Stimulated activated naive CD8-positive, alpha-beta T cell treated with anti-CD3 and anti-CD28 coated beads, Interleukin-15, amount 100 ng/mL, for 72 hours (primary cell): ENCODE measurements at places on chromosomes 3 and 15.

DNA sequence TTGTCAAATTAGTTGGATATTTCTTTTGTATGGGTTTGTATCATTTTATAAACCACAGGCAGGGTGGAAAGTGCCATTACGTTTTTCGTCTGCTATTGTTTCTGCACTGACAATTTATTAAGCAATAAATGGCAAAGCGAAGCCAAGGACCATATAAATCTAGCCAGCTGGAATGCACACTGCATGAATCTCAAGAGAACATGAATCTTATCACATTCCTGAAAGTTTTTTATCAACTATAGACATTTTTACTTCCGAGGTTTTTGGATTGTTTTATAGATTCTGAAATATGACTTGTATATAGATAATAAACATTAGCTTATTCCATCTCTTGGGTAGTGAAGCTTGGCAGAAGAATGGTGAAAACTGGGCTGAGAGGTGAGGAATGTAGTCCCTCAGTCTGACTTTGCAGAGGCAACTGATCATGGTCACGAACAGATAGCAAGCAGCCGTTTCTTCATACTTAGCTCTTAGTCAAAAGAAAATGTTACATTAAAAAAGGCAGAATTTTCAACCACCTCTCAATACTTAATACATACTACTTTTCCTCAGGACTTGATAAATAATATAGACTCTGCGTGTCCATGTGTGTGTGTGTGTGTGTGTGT lies 102.7 kb downstream of the OSBPL10 start:
- no peak for DNase-seq

GRCh38 chr15:83665480-83665879 lies 11.6 kb downstream of the ADAMTSL3 start:
- no peak for DNase-seq

GRCh38 chr15:50138391-50138790 lies 19.4 kb upstream of the ATP8B4 start:
- DNase-seq = no peak

DNA sequence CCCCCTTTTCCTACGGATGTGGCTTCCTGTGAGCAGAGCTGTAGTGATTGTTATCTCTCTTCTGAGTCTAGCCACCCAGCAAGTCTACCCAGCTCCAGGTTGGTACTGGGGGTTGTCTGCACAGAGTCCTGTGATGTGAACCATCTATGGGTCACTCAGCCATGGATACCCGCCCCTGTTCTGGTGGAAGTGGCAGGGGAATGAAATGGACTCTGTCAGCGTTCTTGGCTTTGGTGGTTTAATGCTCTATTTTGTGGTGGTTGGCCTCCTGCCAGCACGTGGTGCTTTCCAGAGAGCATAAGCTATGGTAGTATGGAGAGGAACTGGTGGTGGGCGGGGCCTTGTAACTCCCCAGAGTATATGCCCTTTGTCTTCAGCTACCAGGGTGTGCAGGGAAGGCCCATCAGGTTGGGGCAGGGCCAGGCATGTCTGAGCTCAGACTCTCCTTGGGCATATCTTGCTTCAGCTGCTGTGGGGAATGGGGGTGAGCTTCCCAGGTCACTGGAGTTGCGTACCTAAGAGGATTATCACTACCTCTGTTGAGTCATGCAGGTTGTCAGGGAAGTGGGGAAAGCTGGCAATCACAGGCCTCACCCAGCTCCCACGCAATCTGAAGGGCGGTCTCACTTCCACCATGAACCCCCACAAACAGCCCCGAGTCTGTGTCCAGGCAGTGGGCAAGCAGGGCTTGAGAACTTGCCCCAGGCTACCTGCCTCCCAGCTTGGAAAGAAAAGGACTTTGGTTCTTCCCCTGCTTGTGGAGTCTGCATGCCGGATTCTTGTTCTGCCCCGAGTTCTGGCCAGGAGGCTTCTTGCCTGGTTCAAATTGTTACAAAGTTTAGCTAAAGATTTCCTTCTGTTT lies 9.0 kb upstream of the ADGRG7 start:
- no peak for DNase-seq

DNA sequence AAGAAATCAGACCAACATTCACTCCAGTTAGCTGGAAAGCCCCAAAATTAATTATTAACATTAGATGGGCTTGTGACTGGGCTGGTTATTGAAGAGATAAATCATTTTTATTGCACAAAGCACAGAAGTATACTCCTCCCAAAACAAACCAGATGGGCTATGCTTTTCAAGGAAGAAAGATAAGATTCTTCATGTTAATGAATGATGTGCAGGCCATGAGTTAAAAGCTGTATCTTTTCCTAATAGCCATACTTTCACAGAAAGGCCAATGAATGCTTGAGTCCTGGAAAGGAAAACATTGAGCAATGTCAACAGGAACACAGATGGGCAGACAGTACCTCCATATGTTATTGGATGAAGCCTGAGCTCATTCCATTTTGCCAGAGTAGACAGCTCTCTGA lies 55.4 kb downstream of the OCA2 start:
- DNase-seq = no peak

DNA sequence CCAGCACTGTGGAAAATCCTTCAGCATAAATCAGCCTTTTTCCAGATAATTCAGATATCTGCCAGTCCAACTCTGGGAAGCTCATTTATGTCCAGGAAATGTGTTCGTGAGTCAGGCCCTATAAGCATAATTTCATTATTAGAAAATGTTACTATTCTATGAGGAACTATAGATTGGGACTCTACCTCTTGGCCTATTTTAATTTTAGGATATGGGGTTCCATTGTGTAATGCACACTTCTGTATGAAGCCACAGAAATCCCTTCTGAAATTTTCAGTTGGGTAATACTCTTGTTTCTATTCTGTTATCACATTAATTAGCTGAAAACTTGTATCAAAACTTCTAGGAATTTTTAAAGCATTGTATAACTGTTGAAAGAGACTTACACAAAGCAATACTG lies 43.9 kb upstream of the IL12A start:
- no peak for DNase-seq

DNA sequence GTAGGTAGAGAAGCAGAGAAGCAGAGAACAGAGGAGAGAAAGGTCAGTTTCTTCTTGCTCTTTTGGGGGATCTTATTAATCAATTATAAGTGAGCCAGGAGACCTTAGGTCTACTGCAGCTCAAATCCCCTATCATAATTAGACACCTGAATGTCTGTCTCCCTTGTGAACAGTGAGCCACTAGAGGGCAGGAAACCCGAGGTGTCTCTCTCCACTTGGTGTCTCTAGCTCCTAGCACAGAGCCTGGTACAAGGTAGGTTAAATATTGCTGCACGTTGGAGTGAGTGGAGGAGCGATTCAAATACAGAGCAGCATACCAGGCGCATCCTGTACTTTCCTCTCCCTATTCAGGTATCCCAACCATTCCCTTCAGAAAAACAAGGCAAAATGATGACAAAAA lies 2.0 kb upstream of the ST8SIA2 start:
- peak; percentile 30 for DNase-seq

- DNase-seq = no peak
Measured at GRCh38 chr15:45228931-45229330, 23.1 kb upstream of the SLC28A2 start.

DNA sequence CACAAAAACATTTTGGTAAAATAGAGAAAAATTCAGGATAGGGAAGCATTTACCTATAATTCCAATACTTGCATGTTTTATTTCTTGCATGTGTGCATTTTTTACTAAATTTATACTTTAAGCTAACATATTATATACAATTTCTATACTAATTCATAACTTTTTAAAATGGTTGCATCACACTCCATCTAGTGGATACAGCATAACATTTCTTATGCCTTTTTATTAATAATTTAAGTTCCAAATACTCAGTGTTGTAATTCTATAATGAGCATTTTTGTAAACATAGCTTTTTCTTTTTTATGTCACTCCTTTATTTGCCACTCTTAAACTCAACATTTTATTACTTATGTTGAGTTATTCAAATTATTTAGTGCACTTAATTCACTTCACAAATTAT lies 477.7 kb downstream of the ZBBX start:
- DNase-seq = no peak

GRCh38 chr15:57589281-57589680 lies 2.4 kb upstream of the MYZAP start:
- DNase-seq = no peak

DNA sequence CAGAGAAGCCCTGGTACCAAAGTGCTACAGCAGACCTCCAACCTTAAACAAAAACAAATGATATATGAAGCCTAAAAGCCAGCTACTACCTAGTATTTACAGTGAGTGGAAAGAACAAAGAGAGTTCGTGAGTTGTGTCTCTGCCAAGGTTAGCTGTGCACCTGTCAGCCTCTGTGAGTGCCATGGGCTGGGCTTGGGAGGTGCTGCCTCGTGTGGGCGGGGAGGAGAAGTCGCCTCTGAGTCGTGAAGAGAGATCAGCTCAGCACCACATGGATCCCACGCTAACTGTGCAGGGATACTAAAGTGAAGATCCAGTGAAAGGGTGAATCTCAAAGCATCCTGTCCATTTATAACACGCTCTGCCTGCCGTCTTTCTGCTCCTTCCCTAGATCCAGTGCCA lies 101.9 kb downstream of the CHDH start:
- no peak for DNase-seq

- no peak for DNase-seq
Measured at GRCh38 chr3:126212620-126213378, 32.4 kb upstream of the ALDH1L1 start.

- DNase-seq = peak; percentile 53
Measured at GRCh38 chr3:187739094-187739560, 6.1 kb downstream of the BCL6 start.

DNA sequence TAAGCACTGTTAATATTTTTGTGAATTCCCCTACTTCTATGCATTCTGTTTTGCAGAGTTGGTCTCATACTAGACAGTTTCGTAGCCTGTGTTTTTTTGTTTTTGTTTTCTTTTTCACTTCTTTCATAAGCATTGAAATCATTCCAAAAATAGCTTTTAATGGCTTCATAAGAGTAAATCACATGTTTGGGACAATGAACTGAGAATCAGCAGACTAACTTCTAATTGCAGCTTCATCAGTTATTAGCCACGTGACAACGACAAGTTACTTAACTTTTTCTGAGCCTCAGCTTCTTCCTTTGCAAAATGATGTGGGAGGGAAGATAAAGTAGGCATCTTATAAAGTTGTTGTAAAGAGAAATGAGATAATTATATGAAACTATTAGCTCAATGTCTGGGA lies 124.8 kb downstream of the LIPC start:
- no peak for DNase-seq

DNA sequence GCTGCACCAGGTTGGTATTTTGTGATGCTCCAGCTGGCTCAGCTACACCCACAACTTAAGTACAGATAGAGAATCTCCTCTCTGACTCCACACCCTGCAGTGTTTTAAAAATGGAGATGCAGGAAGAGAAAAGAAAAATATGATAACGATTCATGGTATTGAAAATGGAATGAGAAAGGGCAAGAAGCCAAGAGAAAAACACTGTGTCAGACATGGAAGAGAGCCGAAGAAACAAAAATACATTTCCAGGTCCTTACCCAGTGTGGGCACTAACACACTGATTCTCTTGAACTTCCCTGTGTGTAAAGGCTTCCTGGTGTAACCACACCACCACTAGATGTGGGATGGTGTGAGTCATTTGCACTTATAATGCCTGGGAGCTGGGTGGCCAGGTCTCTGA lies 93.1 kb downstream of the GMPS start:
- no peak for DNase-seq

- no peak for DNase-seq
Measured at GRCh38 chr15:63836579-63836978, 2.8 kb upstream of the HERC1 start.

- no peak for DNase-seq
Measured at GRCh38 chr3:116579840-116580239, 129.7 kb upstream of the TUSC7 start.

DNA sequence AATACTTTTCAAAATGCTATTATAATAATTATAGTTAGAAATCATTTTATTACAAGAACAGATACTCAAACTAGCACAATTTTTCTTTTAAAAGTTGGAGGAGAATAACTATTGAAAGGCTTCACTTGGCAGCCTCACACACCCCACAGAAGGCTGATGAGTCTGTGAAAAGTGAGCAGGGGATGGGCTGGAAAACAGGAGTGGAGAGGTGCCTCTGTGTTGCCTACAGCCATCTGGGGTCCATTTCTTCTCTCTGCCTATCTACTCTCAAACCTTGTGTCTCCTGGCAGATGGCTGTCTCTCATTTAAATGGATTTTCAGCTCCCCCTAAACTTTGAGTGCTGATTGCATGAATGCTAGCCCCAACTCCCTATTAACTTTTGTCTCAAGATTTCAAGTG lies 230.8 kb downstream of the CLSTN2 start:
- DNase-seq = no peak

DNA sequence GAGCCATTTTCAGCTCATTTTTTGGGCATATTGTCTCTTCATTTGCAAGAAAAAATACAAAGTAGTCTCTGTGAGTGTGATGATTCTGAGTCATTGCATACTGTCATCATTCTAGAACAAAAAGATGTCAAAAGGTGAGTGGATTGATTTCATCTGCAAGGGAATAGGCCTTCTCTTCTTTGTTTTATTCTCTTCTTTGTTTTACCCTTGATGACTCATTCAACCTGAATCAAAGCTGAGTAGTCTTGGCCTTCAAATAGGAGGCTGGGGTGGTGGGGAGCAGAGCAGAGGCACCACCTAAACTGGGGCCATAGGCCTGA lies 25.4 kb downstream of the CYP19A1 start:
- DNase-seq = no peak

DNA sequence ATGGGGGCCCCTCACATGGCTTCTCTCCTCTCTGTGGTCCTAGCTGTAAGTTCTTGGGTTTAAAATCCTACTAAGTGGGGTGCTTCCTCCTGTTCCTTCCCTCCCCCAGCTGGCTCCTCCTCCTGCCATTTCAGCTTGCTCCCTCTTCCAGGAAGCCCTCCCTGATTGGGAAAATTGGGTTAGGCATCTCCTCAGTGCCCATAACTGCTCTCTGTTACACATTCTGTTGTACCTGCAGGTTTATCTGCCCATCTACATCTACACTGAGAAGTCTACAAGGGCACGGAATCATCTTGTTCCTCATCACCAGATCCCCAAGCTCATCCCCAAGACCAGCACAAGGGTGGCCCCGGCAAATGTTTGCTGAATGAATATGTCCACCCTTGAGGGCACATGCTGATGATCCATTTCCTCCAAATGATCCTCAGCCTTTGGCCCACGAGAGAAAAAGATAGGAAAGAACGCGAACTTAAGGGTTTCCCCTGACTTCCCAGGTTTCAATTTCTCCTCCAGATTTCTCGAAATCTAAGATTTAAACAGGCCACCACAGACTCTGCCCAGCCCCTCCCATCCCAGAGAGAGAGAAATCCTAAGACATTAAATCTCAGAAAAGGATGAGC lies 3.9 kb downstream of the SEMA7A start:
- DNase-seq = no peak
